Endothelial cell of coronary artery (primary cell): ENCODE measurements at places on chromosomes 11 and 22. TPM values are rescaled to one million over a fixed set of nuclear protein-coding genes. Genes with fewer than 3 reads are reported as not detected.

Gene SCN4B
- 0.09 TPM in 2 replicates for total RNA-seq

Gene TMPRSS6
- total RNA-seq: not detected in 2 replicates

Gene APOL4
- 1.8 and 4.8 TPM in 2 replicates for total RNA-seq

Gene PATE1
- total RNA-seq: not detected in 2 replicates

Gene CECR2
- 0.19 and 1.2 TPM in 2 replicates for total RNA-seq

Gene CARD18
- not detected in 2 replicates for total RNA-seq

Gene CBX7
- total RNA-seq: 2.4 and 4.2 TPM in 2 replicates

Gene INS
- not detected in 2 replicates for total RNA-seq
